ENCODE measurements at places on chromosomes 3 and 15.

- DNase-seq, result no peak
These were observed 99.2 kb downstream of the HES1 start for GRCh38 chr3:194235160-194235559.

GRCh38 chr15:75821786-75822345 is 21.4 kb upstream of the UBE2Q2 start:
- DNase-seq, result no peak

- DNase-seq, result no peak
These were observed 46.3 kb upstream of the CDV3 start for GRCh38 chr3:133527081-133527715.

DNA sequence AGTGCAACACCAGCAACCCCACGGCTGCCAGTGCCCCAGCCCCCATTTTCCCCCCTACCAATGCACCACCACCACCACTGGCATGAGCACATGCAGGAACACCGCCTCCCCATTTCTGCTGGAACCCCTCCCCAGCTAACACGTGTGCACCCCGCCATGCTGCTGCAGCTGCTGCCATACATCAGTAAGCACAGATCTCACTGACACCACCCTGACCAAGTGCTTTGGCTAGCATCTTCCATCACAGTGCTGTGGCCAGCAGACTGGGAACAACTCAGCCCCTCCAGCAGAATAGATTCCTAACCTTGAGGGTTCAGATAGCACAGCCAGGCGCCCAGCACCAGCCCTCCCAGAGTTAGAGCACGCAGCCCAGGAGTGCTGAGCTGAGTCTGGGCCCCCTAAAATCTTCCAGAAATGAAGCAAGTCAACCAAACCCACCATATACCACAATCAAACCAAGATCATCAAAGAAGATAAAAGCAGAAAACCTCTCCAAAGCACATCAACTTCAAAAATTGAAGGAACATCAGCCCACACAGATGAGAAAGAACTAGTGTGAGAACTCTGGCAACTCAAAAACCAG is 81.2 kb upstream of the CDV3 start:
- no peak for DNase-seq

GRCh38 chr3:37138816-37139215 is 35.6 kb downstream of the LRRFIP2 start:
- DNase-seq, result no peak

DNA sequence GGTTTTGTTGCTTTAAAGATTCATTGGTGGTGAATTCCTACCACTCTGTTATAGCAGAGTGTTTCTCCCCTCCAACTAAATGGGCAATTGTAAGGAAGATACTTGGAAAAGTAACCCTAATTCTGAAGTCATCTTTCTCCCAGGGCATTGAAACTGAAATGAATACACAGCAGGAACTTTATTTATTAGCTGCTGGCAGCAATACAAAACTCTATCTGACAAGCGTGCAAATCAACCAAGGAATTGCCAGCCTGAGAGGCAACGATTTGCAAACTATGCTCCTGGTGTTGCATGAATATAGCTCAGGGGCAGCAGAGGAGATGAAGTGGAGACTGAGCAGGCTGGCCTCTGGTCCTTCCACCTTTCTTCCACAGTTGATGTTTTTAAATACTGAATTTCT is 48.9 kb downstream of the CD200R1 start:
- no peak for DNase-seq

GRCh38 chr3:38141173-38141951 is 2.9 kb downstream of the MYD88 start:
- DNase-seq, result no peak

DNA sequence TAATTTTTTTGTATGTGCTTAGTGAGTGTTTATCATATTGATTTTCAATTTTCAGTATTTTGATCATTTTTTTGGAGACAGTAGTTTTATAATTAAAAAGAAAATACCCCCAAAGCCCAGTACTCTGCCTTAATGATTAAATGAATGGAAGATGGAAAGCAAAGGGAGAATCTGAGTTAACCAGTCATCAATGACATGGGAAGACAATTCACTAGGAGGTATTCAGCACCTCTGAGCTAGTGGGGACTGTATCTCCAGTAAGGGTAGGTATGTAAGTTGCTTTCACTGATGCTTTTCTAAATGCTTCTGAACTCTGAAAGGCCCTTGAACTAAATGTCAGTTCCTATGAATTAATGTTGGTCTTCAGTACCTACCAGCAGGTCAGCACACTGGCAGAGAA is 590.4 kb upstream of the DPPA4 start:
- no peak for DNase-seq

DNA sequence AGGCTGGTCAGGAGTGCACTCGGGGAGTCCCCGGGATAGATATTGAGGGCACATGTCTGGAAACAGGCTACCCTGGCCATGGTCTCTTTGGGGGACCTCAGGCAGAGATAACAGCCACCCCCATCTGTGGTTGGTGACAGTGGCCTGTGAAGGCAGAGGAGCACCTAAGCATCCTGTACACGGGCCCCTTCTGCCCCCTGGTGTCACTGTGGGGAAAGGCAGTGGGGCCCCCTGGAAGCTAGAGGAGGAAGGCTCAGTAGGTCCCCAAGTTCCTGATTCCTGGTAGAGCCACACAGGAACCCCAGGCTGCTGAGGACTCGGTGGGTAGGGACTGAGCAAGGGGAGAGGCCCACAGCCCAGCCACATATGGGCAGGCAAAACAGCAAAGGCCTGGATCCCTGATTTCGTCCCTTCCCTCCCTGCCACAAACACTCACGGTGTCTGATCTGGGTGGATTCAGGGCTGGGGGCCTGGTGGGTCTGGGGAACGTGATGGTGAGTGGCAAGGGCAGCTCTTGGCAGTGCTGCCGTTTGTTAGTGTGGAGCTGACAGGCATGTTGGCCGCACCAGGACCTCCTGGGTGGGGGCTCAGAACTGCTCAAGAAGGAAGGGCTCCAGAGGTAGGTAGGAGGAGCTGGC is 14.1 kb upstream of the CXCR6 start:
- peak; percentile 70 for DNase-seq

- DNase-seq, result no peak
These were observed 376.3 kb downstream of the GAP43 start for GRCh38 chr3:115999613-116000012.

- DNase-seq, result no peak
These were observed 28.8 kb downstream of the KNG1 start for GRCh38 chr3:186746008-186746407.

DNA sequence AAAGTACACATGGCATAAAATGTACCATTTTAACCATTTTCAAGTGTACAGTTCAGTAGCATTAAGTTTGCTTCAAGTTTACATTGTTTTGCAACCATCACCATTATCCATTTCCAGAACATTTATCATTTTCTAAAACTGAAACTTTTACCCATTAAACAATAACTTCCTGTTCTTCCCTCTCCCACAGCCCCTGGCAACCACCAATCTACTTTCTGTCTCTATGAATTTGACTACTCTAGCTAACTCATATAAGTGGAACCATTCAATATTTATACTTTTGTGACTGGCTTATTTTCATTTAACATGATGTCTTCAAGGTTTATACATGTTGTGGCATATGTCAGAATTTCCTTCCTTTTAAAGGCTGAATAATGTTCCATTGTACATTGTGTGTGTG is 19.9 kb downstream of the TMEM62 start:
- no peak for DNase-seq

DNA sequence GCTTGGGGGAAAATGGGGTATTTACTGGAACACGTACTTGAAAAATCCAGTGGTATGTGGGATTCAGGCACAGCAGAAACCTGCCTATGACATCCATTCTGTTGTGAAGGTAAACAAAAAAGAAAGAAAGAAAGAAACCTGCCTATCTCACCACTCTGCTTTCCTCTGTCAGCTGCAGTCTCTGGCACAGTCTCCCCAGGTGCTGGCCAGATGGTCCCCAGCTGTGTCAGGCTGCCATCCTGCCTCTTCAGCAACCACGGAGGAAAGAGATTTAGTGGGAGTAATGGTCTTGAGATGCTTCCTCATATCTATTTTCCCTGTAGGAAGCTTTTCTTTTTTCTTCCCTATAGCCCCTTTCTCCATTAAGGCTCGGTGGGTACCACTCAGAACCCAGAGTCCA is 2.5 kb upstream of the PXYLP1 start:
- DNase-seq, result no peak

DNA sequence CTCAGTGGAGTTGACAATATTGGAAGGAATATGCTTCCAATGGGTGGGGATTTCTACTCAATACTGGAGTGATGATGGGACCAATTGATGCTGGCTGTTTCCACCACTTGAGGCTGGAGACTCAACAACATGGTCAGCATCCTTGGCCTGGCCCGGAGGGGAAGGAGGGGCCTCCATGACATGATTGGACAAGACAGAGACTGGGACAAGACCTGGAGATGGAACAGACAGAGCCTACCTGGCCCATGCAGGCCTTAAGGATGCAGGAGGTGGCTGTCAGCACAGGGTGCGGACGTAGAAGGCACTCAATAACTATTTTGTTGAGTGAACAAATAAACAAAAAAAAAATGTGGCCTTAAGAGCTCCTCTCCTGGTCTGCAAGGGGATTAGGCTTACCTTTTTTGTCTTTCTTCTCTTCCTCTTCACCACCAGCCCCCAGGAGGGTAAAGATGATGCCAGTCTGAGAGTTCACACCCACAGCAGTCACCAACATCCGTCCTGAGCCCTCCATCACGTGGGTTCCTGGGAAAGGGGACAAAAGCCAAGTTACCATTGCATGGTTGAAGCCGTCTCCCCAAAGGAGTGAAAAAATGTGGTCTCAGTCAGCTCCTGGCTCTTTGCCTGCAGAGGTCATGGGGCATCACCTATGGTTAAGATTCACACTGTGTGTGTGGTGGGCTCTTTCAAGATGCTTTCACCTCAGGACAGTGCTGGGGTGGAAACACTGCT is 67.1 kb upstream of the SEC13 start:
- DNase-seq, result peak; percentile 59

- no peak for DNase-seq
These were observed 616.1 kb downstream of the OTOL1 start for GRCh38 chr3:162112719-162113118.

DNA sequence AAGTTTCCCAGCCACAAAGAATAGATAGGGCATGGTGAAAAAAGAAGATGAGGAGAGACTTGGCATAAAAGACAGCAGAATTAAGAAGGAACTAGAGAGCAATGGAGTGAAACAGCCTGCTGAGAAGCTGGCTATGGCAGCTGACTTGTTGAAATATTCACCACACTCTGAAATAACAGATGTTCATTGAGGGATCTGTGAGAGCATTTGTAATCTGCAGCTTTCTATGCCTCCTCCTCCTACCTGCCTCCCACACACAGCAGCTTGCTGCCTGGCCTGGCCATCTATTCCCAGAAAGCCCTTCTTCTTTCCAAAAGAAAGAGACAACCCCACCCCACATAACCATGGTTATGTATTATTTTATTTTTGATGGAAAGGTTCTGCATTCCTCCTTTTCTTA is 303.9 kb downstream of the GAP43 start:
- DNase-seq, result no peak

Measured in B cell (primary cell).